ENCODE measurements at places on chromosomes 3 and 15. TPM values are rescaled to one million over a fixed set of nuclear protein-coding genes. Genes with fewer than 3 reads are reported as not detected.

SPINK8 gene
- total RNA-seq, result not detected

PAQR5 gene
- total RNA-seq, result 0.91 TPM

NOX5 gene
- total RNA-seq, result not detected

CCDC39 gene
- not detected for total RNA-seq

SLC25A26 gene
- 17.8 TPM for total RNA-seq

GP5 gene
- not detected for total RNA-seq

APOD gene
- total RNA-seq, result not detected

LHFPL4 gene
- total RNA-seq, result 0.29 TPM

NR2F2 gene
- total RNA-seq, result 14.1 TPM

NMB gene
- total RNA-seq, result 3.4 TPM

TRPM1 gene
- not detected for total RNA-seq

SLC51A gene
- not detected for total RNA-seq

SEC62 gene
- 11.0 TPM for total RNA-seq

KNG1 gene
- total RNA-seq, result not detected

ZBBX gene
- not detected for total RNA-seq

PLCH1 gene
- 2.0 TPM for total RNA-seq

TGM4 gene
- total RNA-seq, result 0.17 TPM

GOLGA8O gene
- total RNA-seq, result not detected

GALK2 gene
- total RNA-seq, result 32.0 TPM

GRK7 gene
- total RNA-seq, result not detected

TMC3 gene
- not detected for total RNA-seq

FAM107A gene
- total RNA-seq, result 0.11 TPM

XCR1 gene
- total RNA-seq, result not detected

CPB1 gene
- not detected for total RNA-seq

AMOTL2 gene
- total RNA-seq, result 99.8 TPM
